ENCODE measurements at places on chromosomes 12 and 14.

GRCh38 chr12:62196146-62196545 is 64.1 kb upstream of the USP15 start:
- DNase-seq = no peak

- no peak for DNase-seq
Observed at GRCh38 chr14:95765051-95765450, 51.1 kb upstream of the TCL1A start.

DNA sequence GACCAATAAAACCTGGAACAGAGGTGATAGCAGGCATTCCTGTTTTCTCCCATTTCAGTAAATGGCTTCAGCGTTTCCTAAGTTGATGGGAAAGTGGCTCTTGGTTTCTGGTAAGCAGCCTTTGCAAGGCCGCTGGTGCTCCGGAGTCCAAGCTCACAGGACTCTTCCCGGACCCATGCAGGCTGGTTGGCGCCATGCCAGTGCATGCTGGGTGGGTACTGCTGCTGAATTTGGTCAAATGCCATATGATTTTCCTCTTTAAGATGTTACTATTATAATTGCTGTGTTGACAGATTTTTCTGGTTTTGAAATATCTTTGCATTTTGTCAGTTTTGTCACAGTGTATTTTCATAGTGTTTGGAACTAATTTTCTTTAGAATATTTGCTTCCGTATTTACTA is 27.7 kb downstream of the PPP2R5C start:
- DNase-seq = peak; percentile 81

DNA sequence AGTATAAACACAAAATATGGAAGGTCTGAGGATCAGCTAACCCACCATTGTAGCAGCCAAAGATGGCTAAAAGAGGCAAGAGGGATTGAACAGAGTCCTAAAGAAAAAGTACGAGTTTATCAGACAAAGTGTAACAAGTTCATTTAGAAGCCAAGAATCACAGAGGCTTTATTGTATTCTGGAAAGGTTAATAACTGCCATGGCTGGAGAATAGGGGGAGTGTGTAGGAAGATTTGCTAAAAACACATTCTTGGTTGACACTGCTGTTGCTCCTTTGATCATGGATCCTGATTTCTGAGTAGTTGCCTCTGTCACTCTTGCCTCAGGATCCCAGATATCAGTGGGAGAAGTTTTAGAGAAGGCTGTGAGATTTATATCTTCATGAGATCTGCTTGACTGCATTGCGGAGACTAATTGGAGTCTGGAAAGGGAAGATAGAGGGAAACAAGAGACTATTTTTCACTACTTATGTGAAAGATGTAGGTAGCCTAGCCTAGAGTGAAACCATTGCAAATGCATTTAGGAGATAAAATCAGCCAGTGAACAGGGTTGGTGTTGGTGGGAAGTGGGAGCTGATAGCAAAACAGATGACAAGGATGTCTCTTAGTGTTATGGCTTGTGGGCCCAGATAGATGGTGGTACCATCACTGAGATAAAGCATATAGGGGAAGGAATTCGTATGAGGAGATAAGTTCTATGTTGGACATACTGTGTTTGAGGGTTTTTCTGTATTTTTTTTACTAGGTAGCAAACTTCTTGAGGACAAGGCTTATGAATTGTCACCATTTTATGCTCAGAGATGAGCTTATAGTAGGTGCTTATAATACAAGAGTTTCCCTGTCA is 402.9 kb upstream of the PDE3A start:
- DNase-seq = no peak

- no peak for DNase-seq
Observed at GRCh38 chr12:31745242-31745641, 16.4 kb upstream of the AMN1 start.

DNA sequence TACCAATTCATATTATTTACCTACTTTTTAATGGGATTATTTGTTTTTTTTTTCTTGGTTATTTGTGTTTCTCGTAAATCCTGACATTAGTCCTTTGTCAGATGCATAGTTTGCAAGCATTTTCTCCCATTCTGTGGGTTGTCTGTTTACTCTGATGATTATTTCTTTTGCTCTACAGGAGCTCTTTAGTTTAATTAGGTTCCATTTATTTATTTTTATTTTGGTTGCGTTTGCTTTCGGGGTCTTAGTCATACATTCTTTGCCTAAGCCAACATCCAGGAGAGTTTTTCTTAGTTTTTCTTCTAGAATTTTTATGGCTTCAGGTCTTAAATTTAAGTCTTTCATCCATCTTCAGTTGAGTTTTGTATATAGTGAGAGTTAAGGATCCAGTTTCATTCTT is 289.9 kb downstream of the AKAP6 start:
- DNase-seq = no peak

- DNase-seq = no peak
Observed at GRCh38 chr12:54935235-54935951, 49.2 kb downstream of the TESPA1 start.

DNA sequence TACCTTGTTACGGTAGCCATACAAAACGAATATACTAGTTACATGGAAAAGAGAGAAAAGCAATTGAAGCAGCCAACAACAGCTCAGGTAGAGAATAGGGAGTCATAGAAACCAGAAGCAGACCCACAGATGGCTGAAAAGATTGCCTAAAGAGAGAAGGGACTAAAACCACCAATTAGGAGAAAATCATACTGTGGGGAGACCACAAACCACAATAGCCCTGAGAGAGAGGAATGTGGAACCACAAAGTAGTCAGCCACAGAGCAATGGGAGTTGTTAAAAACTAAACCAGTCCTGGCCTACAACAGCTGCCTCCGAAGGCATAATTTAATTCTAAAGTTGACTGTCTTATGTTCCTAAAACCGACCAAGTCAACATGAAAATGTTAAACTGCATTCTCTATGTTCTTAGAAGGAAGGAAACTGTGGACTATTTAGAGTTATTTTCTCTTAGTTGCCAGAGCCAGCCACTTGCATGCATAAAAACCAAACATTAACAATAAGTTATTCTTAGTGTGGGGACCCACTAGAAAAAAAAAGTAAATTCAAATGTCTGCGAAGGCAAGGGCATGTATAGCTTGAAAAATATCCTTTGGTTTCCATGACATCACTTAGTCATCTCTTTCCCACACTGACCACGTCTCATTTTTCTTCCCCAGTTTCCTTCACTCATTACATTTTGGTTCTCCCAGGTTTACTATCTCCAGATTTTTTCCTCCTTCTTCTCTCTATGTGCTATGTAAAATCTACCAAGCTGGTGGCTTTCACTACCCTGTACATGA is 398.1 kb downstream of the NOVA1 start:
- no peak for DNase-seq

DNA sequence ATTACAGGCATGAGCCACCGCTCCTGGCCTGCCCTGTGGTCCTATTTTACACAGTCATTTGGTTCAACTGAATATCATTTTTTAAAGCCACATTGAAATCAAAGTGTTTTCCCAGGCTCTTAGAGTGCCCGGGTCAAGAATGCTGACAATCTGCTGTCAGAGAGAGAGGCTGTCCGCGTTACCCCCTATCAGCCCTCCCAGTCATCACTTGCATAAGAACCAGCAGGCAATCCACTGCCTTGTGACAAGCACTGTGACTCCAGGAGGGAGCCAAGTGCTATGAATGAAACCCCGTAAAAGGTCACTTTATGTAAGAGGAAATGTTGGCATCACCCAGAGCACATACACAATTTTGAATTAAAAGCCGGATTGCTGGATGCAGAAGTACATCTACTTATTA is 13.5 kb downstream of the PHLDA1 start:
- no peak for DNase-seq

DNA sequence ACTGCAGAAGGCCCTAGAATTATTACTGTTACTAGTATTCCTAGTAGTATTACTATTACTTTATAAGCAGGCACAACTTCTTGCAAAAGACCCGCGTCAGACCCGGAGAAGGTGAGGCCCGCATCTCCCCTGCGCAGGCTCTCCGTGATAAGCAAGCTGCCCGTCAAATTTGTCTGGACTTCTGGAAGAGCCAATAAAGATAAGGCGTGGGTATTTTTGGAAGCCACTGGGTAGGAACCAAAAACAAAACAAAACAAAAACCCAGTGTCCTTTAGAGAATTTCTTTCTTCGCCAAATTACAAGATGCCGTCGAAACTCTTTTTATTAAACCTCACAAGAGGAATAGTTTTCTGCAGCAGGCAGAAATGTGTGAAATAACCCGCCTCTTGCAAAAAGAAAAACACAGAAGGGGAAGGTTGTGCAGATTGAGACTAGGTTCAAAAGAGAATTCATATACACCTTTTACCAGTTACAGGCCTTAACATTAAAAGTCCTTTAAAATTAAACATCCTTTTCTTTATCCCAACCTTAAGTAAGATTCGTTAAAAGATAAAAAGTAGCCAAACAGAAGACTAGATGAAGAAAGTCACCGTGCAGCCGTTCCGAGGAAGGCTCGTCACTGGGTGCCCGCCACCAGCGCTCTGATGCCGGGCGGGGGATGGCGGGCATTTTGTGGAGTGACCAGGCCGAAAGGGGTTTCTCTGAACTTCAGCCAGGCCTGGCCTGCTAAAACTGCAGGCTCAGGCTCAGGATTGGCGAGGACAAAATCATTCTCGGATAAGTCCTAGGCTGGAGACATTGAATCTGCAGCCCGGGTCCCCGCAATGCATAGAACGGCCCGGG is 1.6 kb downstream of the TBX5 start:
- DNase-seq = no peak

DNA sequence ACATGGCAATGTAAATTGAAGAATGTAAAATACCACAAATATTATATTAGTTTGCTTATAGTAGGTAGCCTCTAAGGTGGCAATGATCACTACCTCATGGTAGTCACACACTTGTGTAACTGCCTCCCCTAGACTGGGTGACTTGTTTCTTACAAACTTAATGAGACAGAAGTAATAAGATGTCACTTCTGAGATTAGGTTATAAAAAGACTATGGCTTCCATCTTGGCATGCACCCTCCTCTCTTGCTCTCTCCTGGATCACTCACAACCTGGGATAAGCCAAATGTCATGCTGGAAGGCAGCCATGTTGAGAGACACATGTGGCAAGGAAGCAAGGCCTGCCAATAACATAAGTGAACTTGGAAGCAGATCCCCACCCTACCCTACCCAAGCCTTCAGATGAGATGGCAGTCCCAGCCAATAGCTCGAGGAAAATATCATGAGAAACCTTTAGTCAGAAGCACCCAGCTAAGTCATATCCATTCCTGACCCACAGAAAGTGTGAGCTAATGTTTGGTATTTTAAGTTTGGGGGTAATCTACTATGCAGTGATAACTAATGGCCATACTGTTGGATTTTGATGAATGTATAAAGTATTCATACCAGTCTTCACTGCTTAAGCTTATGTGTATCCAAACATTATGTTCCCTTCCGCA is 43.3 kb downstream of the PPP1R12A start:
- DNase-seq = no peak

DNA sequence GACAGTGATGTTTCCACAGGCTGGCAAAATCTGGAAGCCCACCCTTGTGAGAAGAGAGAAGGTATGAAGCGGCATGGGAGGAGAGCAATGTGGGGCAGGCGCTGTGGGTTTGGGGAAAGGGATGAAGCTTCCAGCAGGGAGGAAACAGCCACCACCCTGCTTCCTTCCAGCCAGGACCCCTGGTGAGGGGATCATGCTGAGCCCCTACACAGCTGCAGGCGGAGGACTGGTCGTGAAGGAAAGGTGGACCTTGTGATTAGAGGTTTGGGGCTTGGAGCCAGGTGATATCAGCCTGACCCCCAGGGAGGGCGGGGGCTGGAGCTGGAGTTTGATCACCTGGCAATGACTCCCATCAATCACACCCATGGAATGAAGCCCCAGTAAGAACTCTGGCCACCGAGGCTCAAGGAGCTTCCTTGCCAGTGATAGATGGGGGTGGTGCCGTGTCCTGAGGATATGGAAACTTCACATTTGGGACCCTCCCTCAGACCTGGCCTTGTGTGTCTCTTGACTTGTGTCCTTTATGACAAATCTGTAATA is 48.6 kb downstream of the RIMBP2 start:
- DNase-seq = no peak

GRCh38 chr14:76168531-76168930 is 16.8 kb downstream of the GPATCH2L start:
- DNase-seq = no peak

DNA sequence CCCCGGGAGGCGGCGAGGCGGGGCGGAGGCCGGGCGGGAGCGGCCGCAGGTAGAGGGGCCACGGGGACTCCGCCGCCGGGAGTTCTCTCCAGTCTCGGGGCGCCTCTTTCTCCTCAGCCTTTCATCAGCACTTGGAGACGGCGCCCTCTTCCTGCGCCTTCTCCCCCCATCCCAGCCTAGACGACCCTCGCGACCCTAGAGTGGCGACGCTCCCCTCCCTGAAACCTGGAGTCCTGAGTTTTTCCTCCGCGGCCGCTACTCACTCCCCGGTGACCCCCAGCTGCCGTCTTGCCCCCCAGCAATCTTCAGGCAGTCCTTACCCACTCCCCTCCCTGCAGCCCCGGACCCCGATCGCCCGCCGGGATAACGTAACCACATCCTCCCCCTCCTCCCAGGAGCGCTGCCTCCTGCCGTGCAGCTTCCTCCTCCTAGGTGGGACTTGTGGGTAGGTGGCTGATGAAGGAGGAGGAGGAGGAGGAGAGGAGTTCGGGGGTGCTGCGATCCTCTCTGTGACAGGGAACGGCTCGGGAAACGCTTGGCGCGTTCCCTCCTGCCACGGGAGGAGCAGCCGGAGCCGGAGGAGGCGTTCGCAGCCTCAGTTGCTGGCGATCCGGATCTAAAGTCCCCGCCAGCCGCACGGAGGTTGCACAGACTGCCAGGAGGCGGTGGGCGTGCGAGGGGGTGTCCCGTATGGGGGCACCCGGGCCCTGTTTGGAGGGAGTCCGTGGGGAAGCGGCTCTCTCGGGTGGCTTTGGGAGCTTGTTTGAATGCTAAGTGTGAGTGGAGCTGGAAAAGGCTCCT is 891 bp downstream of the PLEKHA5 start:
- DNase-seq = peak; percentile 44
